ENCODE measurements at places on chromosomes 2 and 18.

DNA sequence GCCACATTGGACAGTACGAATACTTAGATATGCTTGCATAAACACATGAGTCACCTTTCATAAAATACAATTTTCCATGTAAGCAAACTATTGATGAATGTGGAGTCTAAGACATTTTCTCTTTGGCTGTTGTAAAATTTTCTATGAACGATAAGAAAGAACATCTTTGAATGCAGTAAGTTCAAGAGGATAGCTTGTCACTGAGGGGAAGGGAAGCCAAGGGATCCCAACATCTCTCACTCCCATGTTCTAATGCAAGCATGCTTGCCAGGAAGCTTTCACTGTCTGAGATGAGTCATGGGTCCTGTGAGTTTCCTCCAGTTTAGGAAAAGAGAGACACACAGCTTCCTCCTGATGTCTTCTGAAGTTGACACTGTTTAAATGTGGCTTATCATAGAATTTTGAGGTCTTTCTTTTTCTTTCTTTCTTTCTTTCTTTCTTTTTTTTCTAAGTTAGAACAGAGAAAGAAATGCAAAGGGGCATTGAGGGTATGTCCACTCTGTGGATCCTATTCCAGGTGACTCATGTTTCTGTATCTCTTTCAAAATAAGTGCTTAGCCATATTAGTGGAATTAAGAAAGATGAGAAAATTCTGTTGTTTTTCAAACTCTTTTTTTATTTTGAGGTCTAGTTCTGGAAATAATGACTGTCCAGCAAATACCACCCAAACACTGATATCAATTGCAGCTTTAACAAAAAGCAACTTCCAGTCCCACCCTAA is 146.6 kb downstream of the RDH14 start:
- DNase-seq: no peak

- DNase-seq: no peak
Measured at GRCh38 chr2:163558251-163559021, 177.4 kb downstream of the FIGN start.

- DNase-seq: no peak
Measured at GRCh38 chr2:11923935-11924334, 177.5 kb downstream of the LPIN1 start.

- no peak for DNase-seq
Measured at GRCh38 chr2:30789670-30790210, 17.5 kb downstream of the CAPN13 start.
